Pons (tissue), 1 donor: ENCODE measurements at places on chromosomes 6 and 20.
A peak's percentile ranks its signal among the peaks of the same experiment; 100 is the strongest.

- no peak for DNase-seq
These were observed 461.8 kb downstream of the CDKAL1 start for GRCh38 chr6:20996099-20996498.

DNA sequence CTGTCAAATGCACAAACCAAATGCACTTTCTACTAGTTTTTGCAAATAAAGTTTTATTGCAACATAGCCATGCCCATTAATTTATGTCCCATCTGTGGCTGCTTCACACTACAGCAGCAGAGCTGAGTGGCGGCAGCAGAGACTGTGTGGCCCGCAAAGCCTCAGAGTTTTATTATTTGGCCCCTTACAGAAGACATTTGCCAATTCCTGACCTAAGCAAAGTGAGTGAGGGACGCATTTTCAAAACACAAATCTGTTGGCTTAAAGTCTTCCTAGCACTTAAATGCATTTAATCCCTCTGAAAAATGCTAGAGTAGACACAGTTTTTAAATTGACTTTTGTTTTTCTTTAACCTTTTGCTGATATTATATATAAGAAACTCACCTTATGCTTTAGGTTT, 126.4 kb downstream of the PHACTR3 start:
- DNase-seq = no peak

DNA sequence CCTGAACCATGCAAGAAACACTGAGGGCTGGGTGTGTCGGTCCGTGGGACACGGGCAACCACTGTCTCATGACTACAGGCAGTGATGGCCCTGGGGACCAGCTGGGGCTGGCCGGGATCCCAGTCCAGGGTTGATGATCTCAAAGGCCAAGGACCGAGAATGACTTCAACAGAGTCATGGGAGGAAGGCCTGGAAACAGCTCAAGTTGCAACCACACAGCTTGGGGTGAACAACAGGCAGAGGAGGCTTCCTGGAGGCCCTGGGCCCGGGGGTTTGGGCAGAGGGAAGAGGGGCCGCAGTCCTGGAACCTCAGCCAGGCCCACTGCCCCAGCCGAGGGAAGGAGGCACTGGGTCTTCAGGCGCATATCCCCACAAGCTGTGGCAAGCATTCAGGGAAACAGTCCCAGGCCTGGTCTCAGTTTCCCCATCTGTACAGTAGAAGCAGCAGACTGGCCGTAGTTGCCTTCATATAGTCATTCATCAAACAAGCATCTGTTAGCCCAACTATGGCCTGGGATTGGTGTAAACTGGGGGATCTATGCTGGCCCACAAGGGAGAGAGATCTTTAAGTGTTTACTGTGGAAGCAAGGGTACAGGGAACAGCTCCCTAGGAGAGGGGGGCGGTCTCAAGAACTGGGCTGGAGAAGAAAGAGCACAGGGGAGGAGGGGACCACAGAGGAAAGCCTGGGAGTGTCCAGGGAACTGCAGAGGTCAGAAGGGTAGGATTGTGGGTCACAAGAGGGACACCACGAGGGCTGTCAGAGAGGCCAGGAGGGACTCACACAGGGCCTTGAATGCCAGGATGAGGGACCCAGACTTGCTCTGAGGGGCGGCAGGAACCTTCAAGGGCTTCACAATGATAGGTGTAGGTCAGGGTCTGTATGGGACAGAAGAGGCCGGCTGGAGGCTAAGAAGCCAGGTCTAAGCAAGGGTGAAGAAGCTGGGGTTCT, 2.1 kb downstream of the MYL9 start:
- peak; percentile 6 for DNase-seq

DNA sequence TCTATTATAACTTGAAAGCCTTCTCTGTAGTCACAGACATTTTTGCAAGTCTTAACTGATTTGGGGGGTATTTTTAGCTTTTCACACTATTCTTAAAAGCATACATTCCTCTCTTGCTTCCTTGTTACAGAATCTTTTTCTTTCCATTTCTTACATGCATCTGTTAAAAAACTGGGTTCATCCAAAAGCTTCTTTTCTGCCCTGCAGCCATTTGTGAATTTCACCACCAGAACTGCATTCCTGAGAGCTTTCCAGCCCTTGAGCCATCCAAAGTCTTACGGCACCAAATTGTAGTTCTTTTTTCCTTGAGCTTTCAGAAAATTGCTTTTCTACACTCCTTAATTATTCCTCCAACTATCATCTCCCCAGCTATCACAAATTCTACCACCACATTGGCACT, 19.7 kb upstream of the GSTA4 start:
- DNase-seq = no peak

DNA sequence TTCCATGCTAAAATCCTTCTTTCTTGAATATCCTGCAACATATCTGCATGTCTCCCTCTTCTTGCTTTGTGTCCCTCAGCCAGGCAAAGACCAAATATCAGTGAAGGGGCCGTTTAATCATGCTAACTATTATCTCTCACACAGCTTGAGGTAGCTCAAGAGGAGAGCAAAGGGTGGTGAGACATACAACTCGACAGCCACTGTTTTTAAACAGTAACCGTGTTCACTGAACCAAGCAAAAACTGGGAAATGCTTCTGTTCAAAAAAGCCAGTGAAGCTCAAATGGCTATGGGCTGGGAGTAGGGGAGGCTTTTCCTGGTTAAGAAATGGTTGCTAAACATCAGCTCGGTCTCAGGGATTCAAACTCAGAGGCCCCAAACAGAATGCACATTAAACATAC, 83.4 kb downstream of the MAP7 start:
- DNase-seq = peak; percentile 45

DNA sequence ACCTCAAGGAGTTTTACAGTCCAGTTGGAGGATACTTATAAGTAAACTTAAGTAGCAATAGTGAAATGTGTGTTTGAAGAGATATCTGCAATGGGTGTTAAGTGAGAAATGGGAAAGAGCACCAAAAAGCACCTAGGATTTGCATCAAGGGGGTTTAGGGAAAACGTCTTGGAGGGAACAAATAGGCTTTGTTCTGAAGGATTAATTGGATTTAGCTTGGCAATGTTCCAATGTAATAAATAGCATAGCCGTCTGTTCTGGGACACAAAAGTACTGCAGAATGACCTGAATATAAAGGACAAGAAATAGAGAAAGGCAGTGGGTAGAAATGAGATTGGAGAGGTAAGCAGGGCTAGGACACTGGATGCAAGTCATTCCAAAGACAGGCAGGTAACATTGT, 2.8 kb upstream of the MYO6 start:
- DNase-seq = no peak

DNA sequence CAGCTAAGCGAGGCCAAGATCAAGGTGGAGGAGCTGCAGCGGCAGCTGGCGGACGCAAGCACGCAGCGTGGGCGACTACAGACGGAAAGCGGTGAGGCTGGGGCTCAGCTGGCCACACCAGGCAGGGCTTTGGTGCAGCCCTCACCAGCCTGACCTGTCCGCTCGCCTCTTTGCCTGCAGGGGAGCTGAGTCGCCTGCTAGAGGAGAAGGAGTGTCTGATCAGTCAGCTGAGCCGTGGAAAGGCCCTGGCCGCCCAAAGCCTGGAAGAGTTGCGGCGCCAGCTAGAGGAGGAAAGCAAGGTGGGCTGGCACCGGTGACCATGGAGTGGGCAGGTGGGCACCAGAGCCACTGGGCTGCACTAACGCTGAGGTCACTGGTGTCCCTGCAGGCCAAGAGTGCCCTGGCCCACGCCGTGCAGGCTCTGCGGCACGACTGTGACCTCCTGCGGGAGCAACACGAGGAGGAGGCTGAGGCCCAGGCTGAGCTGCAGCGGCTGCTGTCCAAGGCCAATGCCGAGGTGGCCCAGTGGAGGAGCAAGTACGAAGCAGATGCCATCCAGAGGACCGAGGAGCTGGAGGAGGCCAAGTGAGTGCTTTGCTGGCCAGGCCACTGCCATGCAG, 42.8 kb downstream of the MYH7B start:
- DNase-seq = no peak

GRCh38 chr20:62587757-62588402, 54.4 kb upstream of the SLCO4A1 start:
- DNase-seq = no peak

GRCh38 chr6:142384519-142385254, 82.9 kb downstream of the ADGRG6 start:
- no peak for DNase-seq

DNA sequence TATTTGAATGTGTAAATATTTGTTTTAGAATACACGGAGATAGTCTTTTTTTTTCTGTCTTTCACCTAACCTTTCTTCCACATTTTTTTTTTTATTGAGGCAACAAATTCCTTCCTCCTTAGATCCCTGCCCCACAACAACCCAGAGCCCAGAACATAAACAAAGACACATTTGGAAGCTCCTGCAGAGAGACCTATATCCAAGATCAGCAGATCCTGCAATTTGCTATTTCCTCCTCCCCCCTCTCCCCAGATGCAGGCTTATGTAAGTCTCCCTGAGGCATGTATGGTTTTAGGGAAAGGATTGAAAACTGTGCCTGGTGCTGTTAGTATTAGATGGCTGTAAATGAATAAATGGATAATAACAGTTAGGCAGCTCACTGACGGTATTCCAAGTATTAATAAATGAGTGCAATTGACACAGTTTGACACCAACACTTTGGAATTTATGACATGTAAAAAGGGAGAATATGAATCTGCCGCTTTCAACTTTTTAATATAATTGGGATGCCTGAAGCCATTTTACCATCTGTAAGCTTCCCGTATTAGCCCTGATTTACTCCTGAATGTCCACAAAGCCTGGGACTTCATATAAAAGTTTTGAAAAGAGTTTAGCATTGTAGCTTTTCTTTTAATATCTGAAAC, 608.3 kb upstream of the CITED2 start:
- DNase-seq = no peak

- no peak for DNase-seq
These were observed 62.3 kb upstream of the SLCO4A1 start for GRCh38 chr20:62580052-62580451.

DNA sequence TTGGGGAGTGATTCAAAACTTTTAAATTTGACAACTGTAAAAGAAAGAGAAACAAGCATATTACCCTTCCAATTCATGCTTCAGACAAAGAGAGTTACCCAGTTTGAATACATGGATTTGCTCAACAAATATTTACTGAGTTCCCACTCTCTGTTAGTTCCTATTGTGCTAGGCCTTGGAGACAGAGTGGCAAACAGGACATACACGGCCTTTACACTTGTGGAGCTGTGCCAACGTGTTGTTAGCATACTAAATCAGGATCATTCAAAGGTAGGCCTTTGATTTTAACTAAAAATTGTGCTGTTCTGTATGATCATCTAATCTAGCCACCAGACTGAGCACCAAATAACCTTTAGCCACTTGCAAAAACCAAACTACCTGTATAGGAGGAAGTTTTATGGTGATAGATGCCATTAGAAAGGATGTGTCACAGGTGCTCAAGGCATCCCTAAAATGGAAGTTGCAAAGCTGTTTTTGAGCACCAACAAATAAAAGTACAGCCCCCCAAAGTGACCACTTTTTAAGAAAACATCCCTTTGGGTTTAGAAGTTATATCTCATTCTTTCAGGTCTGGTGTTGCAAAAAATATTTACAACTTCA, 84.5 kb downstream of the CHD6 start:
- DNase-seq = no peak

- DNase-seq = no peak
These were observed 144.4 kb downstream of the PHACTR3 start for GRCh38 chr20:59748619-59749191.

DNA sequence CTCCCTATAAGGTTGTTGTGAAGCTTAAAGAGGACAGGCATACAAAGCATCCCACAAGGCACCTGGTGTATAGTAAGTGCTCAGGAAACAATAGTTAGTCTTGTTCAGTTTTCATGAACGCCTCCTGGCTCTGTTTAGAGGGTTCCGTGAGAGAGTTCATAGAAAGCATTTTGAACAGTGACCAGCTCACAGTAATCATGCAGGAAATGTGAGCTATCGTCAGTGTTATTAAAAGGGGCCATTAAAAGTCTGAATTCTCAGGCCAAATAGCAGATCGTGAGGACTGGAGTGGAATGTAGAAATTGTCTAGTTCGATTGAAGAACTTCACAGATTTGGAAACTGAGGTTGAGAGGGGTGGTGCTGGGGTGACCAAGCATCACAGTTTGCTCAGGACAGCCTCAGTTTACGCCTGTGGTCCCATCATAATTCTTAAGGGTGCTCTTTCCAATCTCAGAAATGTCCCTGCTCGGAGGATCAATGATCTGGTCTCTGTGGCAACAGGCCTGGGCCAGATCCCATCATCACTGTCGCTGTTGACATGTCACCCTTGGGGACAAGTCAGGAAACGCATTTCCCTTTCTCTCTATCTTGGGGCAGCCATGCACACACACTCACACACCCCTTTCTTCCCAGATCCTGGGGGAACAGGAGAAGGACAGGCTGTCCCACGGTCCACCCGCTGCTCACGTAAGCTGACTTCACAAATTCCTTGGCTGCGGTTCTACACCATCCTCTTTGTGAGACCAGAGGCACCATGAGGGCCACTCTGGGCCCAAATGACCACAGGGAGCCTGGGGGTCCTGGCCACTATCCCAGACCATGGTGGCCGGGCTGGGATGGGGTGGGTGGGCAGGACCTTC, 7.2 kb downstream of the TGM2 start:
- no peak for DNase-seq

- DNase-seq = no peak
These were observed 9.8 kb downstream of the SYNGAP1 start for GRCh38 chr6:33429750-33430052.

DNA sequence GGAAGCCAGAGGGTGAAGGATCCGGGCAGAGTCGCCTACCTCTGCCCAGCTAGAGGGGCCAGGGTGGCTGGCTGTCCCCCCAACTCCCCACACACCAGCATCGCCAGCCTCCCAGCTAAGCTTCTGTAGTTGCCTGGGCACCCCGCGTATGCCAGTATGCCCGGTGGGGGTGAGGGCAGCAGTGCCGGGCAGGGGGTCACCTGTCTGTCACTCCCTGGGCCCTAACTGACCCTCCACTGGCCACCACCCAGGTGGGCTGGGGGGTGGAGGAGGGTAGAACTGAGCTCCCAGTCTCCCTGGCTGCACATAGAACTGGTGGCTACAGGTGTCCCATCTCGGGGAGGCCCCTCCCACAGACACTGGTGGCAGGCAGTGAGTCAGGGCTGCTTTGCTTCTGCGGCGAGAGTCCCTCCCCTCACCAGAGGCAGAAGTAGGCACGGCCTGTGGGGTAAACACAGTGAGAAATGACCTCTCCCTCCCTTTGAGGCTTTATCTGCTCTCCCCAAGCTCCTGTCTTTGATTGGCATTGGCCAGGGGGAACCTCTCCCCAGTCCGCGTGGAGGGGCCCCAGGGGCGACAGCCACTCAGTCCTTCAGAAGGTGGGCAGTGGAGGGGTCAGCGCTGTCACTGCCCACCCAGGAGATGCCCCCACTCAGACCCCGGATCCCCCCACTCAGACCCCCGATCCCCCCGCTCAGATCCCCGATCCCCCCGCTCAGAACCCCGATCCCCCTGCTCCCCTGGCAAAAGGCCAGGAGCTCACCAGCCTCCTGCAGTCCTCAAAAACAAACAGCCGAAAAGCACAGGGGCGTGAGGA, 2.5 kb downstream of the NTSR1 start:
- no peak for DNase-seq
